Effector memory CD4-positive, alpha-beta T cell (primary cell): ENCODE measurements at places on chromosomes 2 and 18.

DNA sequence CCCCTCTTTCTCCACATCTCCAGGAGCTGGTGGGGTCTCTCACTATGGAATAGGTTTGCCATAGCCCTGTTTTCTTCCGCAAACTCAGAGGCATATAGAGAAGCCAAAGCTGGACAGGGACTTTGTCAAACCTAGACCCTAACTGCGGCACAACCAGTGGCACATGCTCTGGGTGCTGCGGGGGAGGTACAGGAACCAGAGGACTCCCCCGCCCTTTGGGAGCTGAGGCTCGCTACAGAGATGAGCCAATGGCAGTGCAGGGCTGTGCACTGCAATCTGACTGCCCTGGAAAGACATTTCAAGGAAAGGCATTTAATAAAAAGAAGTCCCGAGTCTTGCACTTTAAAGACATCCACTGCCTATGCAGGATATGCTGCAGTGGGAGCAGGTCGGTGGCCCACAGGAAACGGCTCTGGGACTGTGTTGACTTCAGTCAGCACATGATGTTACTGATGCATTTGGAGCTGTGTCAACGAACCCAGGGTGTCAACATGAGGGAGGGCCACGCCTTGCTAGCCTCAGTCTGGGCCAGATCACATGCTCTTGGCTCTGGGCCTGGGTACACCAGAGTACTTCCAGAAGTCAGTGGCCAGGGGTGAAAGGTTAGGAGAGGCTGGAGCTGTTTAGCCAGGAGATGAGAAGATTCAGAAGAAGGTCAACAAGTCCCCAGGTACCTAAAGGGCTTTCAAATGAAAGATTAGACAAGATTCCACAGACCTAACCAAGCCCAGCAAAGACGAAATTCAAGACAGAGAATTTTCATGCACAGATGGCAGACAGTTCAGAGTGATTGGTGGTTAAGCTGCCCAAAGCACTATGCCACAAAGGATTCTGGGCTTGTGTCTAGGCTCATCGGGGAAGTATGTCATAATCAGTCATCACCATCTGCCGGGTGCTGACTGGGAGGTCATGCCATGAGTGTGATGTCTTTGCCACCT lies 8.2 kb downstream of the SLC35F6 start:
- DNase-seq: no peak

DNA sequence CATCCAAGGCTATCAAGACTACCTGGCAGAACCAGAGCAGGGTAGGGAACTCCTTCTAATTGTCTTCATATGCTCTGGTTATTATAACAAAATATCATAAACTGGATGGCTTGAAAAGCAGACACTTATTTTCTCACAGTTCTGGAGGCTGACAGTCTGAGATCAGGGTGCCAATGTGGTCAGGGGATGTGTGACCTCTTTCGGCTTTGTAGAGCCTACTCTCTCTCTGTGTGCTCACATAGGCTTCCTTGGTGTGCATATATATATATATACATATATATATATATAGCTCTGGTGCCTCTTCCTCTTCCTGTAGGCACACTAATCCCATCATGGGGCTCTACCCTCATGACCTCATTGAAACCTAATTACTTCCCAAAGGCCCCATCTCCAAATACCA lies 101.6 kb downstream of the ARL6IP6 start:
- no peak for DNase-seq

DNA sequence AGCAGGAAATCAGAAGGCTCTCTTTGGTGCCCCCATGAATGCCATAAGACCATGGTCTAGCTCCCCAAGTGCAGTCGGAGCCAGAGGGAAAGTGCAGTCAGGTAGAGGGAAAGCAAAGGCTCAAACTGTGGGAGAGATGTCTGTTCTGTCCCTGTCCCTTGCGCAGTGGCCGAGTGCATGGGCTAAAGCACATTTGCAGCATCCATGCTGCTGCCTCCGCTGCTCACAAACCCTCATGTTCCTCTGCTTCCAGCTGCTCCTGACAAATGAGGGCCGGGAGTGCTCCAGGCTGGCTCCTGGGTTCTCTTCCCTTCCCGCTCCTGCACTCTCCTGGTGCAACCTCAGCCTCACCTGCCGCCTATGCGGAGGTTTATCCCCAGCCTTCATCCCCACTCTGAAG lies 34.2 kb downstream of the SCTR start:
- no peak for DNase-seq

DNA sequence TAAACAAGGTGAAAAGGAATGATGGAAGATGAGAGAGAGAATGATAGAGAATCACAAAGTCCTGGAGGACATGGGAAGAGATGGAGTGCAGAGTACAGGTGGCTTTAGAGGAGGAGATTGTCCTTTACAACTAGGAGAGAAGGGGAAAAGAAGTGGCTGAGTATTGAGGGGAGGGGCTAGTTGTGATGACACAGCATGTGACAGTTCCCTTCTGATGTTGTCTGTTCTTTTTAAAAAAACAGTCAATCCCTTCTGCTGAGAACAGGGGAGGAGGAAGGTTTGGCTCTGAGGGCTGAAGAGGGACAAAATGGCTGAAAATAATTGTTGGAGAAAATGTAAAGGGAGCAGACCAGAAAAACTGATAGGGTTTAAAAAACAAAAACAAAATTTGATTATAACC lies 44.0 kb downstream of the STEAP3 start:
- no peak for DNase-seq

GRCh38 chr18:13566941-13567746 lies 159.2 kb downstream of the FAM210A start:
- DNase-seq: no peak

- no peak for DNase-seq
Observed at GRCh38 chr2:240876475-240877251, 8.0 kb downstream of the AGXT start.

DNA sequence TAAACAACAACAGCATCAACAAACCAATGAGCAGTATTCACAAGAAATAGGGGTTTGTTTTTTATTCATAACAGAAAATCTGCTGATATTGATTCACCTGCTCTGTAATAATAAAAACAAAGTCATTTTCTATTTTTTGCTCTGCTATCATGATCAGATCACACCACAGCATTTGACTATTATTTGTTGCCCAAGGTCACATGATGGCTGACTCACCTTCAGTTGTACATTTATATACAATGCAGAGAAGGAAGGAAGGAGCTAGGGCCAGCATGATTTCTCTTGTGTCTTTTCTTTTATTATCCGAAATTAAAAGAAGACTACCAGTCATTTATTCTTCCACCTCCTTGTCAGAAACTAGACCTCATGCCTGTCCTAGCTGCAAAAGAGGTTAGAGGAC lies 1427.7 kb upstream of the CELF4 start:
- no peak for DNase-seq

DNA sequence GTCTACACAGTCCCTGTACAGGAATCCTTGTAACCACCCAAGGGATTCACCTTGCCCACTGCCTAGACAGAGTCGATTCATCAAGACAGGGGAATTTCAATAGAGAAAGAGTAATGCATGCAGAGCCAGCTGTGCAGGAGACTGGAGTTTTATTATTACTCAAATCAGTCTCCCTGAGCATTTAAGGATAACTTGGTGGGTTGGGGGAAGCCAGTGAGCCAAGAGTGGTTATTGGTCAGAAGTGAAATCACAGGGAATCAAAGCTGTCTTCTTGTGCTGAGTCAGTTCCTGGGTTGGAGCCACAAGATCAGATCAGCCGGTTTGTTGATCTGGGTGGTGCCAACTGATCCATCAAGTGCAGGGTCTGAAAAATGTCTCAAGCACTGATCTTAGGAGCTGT lies 17.8 kb upstream of the FAM98A start:
- DNase-seq: no peak

- DNase-seq: no peak
Observed at GRCh38 chr2:117128461-117128860, 686.0 kb upstream of the DDX18 start.

DNA sequence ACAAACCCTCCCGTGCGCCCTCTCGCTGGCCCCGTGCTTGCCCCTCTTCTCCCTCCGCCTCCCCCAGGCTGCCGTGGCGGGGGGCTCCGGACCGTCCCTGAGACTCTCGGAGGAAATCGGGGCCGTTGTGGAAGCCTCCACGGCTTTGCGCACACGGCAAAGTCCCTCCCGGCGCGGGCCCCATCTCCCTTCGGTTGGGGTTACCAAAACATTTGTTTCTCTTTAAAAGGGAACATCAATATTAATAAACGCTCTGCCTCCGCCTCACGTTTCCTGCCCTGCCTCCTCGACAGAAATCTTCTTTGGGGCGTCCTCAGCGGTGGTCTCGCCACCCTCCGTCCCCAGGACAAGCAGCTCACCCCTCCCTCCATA lies 3.8 kb downstream of the PAX3 start:
- DNase-seq: no peak

GRCh38 chr18:46809145-46809544 lies 52.3 kb upstream of the ST8SIA5 start:
- DNase-seq: no peak

DNA sequence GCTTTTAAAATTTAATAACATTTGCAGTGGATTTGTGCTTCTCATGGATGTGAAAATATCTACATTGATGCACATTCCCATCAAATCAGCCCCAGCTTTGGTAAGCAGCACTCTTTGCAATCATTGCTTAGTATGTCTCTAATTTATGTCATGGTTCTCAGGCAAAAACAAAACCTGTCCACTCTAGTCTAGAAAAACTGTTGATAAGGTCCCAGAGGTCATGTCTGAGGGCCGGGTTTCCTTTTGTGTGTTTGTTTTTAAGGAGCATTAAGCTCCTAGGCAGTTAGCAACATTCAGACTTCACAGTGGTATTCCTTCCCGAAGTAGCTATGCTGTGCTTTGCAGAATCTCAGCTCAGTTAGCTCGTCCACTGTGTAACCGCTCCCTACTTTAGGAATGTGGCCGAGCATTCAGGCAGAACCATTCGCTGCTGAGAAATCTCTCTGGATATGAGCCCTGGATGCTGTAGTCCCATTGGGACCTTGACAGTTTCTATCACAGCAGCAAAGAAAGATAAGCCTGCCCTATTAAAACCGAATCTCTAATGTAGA lies 4.0 kb downstream of the DIPK1C start:
- no peak for DNase-seq

DNA sequence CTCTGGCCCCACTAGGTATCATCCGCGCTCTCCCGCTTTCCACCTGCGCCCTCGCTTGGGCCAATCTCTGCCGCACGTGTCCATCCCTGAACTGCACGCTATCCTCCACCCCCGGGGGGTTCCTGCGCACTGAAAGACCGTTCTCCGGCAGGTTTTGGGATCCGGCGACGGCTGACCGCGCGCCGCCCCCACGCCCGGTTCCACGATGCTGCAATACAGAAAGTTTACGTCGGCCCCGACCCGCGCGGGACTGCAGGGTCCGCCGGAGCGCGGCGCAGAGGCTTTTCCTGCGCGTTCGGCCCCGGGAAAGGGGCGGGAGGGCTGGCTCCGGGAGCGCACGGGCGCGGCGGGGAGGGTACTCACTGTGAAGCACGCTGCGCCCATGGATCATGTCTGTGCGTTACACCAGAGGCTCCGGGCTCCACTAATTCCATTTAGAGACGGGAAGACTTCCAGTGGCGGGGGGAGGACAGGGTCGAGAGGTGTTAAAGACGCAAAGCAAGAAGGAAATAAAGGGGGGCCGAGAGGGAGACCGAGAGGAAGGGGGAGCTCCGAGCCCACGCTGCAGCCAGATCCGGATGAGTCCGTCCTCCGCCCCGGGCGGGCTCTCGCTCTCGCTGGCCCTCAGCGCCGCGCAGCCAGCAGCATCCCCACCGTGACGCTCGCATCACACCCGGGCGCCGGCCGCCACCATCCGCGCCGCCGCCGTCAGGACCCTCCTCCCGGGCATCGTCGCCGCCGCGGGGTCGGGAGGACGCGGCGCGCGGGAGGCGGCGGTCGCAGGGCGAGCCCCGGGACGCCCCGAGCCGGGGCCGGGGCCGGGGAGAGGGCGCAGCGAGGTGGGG lies 664 bp downstream of the NETO1 start:
- DNase-seq: no peak

DNA sequence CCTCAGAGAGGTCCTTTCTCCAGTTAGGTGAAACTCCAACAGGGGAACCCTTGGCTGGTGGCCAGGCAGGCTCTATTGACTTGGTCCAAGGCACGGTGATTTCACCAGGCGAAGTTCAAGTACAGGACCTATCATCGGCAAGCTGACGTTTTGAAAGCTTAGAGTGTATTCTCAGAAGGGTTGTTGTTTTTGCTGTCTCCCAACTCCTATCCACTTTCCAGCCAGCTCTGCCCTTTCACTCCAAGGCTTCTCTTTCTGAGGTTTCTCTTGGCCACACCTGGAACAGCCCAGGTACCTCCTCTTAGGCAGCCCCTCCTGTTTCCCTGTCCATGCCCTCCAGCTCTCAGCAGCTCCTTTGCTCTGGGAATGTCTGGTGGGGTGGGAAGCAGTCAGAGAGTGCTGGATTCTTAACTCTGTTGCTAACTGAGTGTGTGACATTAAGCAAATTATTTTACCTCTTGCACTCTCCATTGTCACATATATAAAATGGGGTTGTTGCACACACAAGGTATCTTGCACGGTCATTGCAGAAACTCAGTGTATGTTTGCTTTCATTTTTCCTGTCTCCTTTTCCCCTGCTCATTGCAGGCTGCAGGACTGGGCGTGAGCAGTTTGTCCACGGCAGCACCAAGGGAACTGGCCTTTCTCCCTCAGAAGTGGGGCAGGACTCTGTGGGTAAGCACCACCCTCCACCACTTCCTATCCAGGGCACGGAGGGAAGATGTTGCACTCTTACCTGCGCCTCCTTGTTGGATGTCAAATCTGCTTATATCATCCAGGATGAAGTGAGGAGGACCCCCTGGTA lies 30.2 kb downstream of the CAPN13 start:
- no peak for DNase-seq

GRCh38 chr2:70982971-70983370 lies 4.5 kb downstream of the ANKRD53 start:
- DNase-seq: no peak

GRCh38 chr2:3672861-3673678 lies 15.1 kb downstream of the ALLC start:
- no peak for DNase-seq

DNA sequence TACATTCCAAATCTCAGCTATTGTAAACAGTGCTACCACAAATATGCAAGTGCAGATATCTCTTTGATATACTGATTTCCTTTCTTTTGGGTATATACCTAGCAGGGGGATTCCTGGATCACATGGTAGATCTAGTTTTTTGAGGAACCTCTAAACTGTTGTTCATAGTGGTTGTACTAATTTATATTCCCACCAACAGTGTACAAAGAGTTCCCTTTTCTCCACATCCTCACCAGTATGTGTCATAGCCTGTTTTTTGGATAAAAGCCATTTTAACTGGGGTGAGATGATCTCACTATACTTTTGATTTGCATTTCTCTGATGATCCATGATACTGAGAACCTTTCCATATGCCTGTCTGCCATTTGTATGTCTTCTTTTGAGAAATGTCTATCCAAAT lies 6.3 kb upstream of the CCNT2 start:
- no peak for DNase-seq
